Activated CD4-positive, CD25-positive, alpha-beta regulatory T cell (primary cell): ENCODE measurements at places on chromosomes 12 and 14.

DNA sequence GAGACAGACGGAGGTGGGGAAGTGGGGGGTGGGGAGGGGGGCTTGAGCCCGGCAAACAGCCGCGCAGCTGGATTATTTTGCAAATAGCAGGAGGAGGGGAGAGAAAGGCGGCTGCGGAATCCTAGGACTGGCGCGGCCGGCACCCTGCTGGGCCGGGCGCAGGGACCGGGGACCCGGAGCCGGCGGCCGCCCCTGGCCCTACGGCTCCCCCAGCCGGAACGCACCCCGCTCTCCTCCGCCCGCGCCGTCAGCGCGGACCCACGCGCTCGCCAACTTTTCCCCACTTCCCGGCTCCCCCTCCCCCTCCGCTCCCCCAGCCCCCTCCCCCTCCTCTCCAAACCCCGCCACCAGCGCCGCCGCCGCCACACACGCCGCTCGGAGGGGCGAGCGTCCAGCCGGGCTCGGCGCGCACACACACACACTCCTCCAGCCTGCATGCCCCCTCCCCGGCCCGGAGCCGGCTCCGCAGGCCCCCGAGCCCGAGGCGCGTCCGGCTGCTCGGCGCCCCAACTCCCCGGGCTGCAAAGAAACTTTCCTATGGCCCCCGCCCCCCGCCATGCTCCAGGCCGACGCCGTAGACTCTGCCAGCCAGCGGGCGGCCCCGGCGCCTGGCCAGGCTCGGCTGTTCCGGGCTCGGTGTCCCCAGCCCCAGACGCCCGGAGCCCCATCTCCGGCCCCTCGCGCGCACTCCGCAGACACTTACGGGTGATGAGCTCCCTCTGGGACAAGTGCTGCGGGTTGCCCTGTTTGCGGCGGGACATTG is 1.4 kb downstream of the BCL11B start:
- no peak for DNase-seq

DNA sequence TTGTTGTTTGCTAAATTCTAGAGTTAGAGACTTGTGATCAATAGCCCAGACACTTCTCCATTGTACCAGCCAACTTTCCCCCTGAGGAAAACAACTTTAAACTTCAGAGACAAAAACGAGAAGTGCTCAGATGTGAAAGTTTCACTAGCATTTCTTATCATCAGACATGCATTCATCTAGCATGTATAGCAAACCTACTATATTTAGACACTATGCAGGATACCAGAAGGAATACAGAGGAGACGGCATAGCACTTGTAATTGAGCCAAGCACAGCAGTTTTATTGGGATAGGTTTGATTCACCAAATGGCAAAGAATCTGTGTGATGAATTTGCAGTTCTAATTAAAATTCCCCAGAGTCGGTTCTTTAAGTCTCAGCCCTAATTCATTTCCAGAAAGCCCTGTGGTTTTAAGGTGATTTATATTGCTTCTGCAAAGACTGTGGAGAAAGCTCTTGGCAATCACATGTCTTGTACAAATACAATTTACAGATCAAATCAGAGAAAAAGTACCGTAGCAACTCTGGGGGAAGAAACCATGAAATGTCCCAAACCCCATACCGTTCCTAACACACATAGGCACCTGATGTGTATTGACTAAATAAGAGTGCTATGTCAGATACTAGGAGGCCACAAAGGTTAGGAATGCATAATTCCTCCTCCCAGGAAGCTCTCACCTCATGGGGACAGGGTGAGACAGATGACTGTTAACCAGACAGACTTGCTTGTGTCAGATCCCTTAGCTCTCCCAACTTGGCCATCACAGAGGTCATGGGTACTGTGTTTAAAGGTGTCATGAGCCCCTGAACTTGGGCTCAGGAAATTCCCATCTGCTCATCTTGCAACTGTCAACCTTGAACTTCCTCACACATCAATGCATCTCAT is 69.6 kb upstream of the KRAS start:
- no peak for DNase-seq

DNA sequence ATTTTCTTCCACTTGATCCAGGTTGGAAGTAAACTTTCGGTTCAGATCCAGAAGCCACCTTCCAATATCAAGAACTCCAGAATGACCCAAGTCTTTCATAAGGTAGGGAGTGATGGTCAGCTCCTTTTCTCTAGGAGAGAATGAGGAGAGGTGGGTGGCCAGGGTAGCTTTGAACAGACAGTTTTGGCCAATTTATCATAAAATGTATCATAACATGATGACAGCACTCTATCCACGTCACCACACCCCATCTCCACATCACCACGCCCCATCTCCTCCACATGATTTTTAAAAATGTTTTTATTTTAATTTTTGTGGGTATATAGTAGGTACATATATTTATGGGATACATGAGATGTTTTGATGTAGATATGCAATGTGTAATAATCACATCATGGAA is 26.9 kb downstream of the DYRK4 start:
- DNase-seq, result no peak

GRCh38 chr12:16605642-16606116 is 283 bp downstream of the LMO3 start:
- no peak for DNase-seq
